ENCODE measurements at places on chromosomes 13 and 19. TPM values are rescaled to one million over a fixed set of nuclear protein-coding genes. Genes with fewer than 3 reads are reported as not detected.

The ZNF69 gene
- 4.1 TPM for total RNA-seq

The IFI30 gene
- total RNA-seq = 156 TPM

The IZUMO1 gene
- not detected for total RNA-seq

The CASP14 gene
- not detected for total RNA-seq

The AXL gene
- 105 TPM for total RNA-seq

The ADPRHL1 gene
- total RNA-seq = 1.3 TPM

The KCTD15 gene
- total RNA-seq = 45.7 TPM

The TUBB4A gene
- total RNA-seq = 9.2 TPM

The SLC27A1 gene
- total RNA-seq = 3.6 TPM

The MEF2B gene
- total RNA-seq = not detected

The ZNF285 gene
- 0.31 TPM for total RNA-seq

The ZNF208 gene
- 0.33 TPM for total RNA-seq

The ZNF554 gene
- total RNA-seq = 1.5 TPM

The SERP2 gene
- total RNA-seq = not detected

The GPR12 gene
- not detected for total RNA-seq

The AP1M2 gene
- 14.8 TPM for total RNA-seq

The KLF1 gene
- total RNA-seq = not detected

The CEACAM7 gene
- total RNA-seq = not detected

The FAM98C gene
- 19.7 TPM for total RNA-seq

The PLK5 gene
- total RNA-seq = not detected

The HSD17B14 gene
- not detected for total RNA-seq

The ATP8B3 gene
- 3.6 TPM for total RNA-seq

The GNG14 gene
- total RNA-seq = not detected

The MYO16 gene
- total RNA-seq = 0.04 TPM

The SMIM44 gene
- not detected for total RNA-seq

The GDF15 gene
- total RNA-seq = 378 TPM

The FCER2 gene
- total RNA-seq = not detected

The B3GNT3 gene
- total RNA-seq = not detected

The CRX gene
- total RNA-seq = not detected

The ZNF611 gene
- 5.6 TPM for total RNA-seq

The MBD3L4 gene
- not detected for total RNA-seq

The IGFL1 gene
- total RNA-seq = not detected

The ZNF681 gene
- 5.4 TPM for total RNA-seq

The ZNF728 gene
- 0.10 TPM for total RNA-seq

The GNG7 gene
- total RNA-seq = 0.60 TPM

The GAS6 gene
- total RNA-seq = 6.4 TPM

The PCP2 gene
- not detected for total RNA-seq

The FUT3 gene
- not detected for total RNA-seq

The KLK12 gene
- not detected for total RNA-seq

The COX7A1 gene
- total RNA-seq = not detected
